Right ventricle myocardium superior (tissue), 1 donor: ENCODE measurements at places on chromosomes 16 and 17. TPM values are rescaled to one million over a fixed set of nuclear protein-coding genes. Genes with fewer than 3 reads are reported as not detected.

- DNase-seq, result no peak
Measured at GRCh38 chr16:54576785-54577184, 290.2 kb upstream of the IRX3 start.

DNA sequence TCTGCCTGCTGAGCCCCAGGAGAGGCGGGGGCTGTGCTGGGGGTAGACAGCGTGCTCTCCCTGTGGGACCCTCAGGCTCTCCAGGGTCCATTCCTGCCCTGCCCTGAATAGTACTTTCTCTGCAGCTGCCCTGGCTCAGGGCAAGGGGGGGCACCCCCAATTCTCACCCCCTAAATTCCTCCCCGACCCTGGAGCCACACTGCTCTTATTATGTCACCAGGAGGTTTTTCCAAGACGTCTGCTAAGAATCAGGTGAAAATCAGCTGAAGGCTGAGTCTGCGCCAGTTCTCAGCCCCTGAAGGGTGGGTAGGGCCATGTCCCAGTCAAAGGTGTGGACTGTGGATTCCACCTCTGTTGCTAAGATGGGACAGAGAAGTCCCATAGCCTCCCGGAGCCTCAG is 49.9 kb upstream of the MAP3K14 start:
- DNase-seq, result no peak

- no peak for DNase-seq
Measured at GRCh38 chr16:57639172-57639887, 10.9 kb downstream of the ADGRG1 start.

CLEC19A gene
- not detected for total RNA-seq

SAMD14 gene
- 0.78 TPM for total RNA-seq

- DNase-seq, result no peak
Measured at GRCh38 chr16:58332997-58333700, 38.3 kb upstream of the PRSS54 start.

DNA sequence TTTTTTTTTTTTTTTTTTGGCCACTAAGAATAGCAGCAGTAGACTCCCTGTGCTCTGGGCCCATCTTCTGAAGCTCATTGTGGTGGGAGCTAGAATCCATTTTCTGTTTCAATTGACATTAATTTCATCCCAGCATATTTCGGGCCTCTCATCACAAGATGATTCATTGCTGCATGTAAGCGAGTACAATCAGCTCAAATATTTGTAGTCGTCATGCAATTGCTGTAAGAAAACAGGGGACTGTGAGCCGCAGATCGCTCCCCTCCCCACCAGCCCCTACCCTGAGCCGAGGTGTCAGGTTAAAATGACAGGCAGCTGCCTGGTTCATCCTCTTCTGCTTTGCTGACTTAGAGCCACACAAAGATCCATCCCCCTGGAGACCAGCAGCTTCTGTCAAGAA is 358.8 kb upstream of the CDH5 start:
- DNase-seq, result no peak

NTN3 gene
- total RNA-seq, result 0.19 TPM

ABCC6 gene
- 1.5 TPM for total RNA-seq

RNF151 gene
- not detected for total RNA-seq

PRDM7 gene
- not detected for total RNA-seq

GRCh38 chr17:73343739-73344454 is 32.1 kb upstream of the CDC42EP4 start:
- peak; percentile 37 for DNase-seq

AHSP gene
- total RNA-seq, result not detected

AOC3 gene
- 8.3 TPM for total RNA-seq

DNA sequence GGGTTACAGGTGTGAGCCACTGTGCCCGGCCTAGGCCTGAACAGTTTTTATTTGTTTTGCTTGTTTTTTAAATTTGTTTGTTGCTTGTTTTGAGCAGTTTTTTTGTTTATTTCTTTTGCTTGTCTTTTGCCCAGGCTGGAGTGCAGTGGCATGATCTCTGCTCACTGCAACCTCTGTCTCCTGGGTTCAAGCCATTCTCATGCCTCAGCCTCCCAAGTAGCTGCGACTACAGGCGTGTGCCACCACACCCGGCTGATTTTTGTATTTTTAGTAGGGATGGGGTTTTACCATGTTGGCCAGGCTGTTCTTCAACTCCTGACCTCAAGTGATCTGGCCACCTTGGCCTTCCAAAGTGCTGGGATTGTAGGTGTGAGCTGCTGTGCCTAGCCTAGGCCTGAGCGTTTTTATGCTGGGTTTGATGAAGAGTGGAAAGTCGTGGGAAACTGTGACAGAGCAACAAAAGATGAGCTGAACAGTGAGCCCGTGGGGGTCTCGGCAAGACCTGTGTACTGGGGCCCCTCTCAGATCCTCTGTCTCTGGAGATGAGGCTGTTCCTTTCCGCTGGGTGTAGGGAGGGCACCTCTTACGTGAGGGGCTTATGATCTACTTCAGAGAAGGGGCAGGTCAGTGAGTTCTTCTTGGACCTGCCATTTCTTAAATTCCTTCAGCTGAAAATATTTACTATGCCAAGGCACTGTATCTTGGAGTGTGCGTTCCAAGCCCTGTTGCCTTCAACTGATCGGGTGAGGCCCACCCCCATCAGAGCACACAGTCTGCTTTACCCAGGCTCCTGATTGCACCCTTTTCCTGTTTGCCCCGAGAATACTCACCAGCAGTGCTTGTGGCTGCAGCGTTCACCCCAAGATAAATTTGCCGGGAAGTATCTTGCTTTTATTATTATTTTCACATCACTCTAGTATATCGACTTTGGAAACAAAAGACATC is 322.1 kb downstream of the SEC14L1 start:
- DNase-seq, result peak; percentile 17

SLC9A5 gene
- 0.83 TPM for total RNA-seq
